Fibroblast of lung (primary cell): ENCODE measurements at places on chromosomes 5 and 9. TPM values are rescaled to one million over a fixed set of nuclear protein-coding genes. Genes with fewer than 3 reads are reported as not detected.

The TMEM252 gene
- polyA plus RNA-seq = not detected in 2 replicates

The TTC16 gene
- polyA plus RNA-seq = 0.02 TPM in 1 of 2 replicates, not detected in the other

The OTP gene
- not detected in 2 replicates for polyA plus RNA-seq

DNA sequence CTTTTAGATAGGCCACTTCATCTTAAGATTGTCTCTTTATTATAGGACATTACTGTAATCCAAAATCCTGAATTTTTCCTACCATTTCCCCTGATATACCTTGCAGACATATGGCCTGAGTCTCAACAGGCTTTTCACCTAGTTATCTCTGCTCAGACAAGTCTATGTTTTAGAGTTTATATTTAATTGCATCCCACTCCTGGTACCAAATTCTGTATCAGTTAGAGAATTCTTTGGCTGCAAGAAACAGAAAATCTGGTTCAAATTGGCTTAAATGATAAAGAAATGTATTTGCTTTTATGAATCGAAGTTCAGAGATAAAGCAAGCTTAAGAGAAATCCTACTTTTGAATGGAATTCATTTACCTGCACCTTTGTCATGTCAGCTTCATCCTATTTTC lies 102.2 kb upstream of the OSMR start:
- DNase-seq = no peak

GRCh38 chr9:124940521-124940893 lies 376 bp downstream of the GOLGA1 start:
- DNase-seq = no peak
